Stimulated activated CD4-positive, alpha-beta T cell treated with anti-CD3 and anti-CD28 coated beads, Interleukin-4, amount 100 ng/mL, for 24 hours (primary cell): ENCODE measurements at places on chromosomes 3 and 15.

DNA sequence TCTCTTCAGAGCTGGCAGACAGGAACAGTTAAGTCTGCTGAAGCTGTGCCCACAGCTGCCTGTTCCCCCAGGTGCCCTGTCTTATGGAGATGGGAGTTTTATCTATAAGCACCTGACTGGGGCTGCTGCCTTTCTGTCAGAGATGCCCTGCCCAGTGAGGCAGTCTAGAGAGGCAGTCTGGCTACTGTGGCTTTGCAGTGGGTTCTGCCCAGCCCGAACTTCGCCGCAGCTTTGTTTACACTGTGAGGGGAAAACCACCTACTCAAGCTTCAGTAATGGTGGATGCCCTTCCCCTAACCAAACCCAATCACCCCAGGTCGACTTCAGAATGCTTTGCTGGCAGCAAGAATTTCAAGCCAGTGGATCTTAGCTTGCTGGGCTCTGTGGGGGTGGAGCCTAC is 91.2 kb downstream of the SLC25A26 start:
- no peak for DNase-seq

- DNase-seq, result no peak
Measured at GRCh38 chr3:110618512-110619226, 452.9 kb upstream of the NECTIN3 start.

DNA sequence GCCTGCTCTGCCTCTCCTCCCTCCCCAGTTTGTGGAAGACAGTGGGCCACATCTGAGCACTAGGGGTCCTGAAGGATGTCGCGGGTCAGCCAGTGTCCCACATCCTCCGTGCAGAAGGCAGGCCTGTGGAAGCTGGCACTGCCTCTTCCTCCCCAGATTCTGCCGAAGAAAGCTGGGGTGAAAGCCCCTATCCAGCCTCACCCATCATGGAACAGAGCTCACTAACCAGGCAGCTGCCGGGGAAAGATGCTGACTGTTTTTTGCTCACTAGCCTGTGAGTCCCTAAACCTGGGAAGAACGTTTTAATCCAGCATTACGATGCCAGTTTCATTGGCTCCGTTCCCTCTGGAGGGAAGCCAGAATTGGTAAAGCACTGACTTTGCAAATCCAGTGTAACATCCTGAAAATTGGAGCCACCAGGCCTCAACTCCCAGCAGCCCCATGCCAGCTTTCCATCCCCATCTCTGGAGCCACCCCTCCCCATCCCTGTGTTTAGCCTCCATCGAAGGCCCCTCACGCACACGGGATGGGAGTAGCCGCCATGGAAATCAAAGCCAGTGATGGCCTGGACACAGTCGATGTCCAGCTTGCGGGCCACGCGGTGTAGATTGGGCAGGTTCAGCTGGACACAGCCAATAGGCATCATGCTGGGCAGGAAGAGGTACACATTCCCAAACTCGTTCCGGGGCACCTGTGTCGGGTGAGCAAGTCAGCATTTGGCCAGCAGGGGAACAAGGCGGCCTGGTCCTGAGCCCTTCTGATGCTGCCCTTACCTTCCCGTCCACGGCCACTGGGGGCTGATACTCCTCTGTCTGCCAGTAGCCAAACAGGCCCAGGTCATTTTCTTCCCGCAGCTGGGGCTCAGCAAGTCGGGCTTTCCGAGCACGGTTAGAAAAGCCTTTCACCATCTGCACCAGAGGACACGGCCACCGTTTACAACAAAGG is 23.5 kb downstream of the TMEM43 start:
- DNase-seq, result no peak

DNA sequence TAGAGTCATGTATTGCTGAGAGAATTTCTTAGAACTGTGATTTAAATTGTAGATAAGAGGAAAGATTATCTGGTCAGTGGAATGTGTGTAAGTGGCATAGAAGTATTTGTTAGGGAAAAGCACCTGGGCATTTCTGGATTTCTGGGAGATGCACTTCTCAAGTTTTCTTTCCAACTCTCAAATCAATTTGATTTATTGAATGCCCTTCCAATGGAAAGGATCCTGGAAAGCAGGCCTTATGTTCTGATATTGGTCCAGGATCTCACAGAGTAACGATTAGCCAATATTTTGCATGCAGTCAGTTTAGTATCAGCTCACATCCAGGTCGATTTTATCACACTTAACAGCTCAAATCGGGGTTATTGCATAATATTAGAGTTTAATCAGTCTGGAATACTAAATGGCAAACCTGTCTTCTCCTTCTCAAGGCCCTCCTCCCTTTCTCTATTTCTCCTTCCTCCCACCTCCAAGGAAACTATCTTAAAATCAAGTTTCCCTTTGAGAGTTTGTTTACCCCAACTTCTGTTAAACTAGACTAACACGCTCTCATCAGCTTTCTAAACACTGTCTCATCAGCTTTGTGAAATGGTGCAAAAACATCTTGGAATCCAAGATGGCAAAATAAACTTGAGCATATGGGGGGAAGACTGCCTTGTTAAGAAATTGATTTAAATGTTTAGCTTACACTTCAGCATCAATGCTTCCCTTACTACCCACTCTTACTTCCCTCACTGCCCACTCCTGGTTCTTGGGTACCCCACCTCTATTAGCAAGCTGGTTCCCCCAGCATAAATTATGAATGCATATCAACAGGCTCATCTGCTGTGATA is 9.5 kb downstream of the SOX2 start:
- no peak for DNase-seq

GRCh38 chr15:69489073-69489571 is 36.5 kb downstream of the RPLP1 start:
- DNase-seq, result no peak

- no peak for DNase-seq
Measured at GRCh38 chr15:99955181-99955525, 221.9 kb upstream of the LYSMD4 start.

DNA sequence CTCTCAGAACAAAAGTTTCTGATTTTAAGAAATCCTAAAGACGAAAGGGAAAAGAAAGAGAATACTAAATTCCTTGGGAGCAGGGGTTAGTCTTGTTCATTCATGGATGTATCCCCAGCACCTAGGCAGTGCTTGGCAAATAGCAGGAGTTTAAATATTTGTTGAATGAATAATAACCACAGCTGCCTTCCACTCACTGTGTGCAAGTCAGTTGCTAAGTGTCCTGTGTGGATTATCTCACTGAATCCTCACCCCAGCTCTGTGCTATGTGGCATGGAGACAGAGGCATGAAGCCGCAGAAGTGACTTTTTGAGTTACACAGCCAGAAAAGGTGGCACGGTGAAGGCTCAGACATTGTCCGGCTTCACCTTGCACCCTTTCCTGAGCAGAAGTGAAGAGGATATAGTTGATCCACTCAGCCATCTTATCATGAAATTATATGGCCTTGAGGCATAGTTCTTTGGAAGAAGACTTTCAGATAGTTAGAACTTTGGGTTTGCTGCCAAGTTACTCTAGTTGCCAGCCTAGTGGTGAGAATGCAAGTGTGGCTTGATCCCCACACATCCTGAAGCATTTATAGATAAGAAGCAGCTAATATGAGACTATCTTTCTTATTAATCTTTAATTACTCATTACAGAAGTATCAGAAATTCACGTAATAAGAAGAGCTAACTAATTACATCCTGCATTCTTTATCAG is 355.5 kb downstream of the LRTM1 start:
- no peak for DNase-seq

DNA sequence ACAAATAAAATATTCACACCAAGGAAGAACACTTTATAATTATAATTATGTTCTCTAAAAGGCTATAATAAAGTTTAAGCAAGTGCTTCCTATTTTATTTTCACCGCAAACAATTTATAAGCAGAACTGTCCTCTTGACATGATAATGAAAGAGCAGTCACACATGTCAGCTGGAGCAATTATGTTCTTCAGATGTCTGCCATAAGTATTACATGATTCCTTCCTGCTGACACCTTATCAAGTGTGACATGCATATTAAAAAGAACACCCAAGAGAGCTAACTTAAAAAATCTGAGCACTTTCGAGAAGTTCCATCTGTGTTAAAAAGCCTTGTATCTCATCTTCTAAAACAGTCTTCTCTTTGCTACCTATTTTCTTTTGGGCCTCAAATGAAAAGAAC is 249.5 kb downstream of the SQOR start:
- no peak for DNase-seq

GRCh38 chr3:103862415-103862814 is 1427.6 kb downstream of the ZPLD1 start:
- DNase-seq, result no peak

DNA sequence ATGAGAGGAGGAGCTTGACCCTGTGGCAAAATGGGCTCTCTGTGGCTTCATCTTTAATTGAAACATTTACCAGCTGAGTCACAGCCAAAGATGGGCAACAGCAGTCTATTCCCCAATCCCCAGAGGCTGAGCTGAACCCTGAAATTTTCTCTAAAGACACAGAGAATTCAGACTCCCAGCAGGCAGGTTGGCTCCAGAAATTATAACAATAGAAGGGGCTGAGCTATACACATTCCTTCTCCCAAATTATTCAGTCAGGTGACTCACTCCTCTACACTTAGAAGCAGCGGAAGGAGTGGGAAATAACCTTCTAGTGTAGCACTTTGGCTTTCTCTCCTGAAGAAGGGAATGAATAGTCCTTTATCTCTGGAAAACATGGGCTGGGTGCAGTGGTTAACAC is 264.3 kb upstream of the ARHGEF26 start:
- DNase-seq, result no peak

- DNase-seq, result no peak
Measured at GRCh38 chr3:13718000-13718399, 161.9 kb downstream of the WNT7A start.

- no peak for DNase-seq
Measured at GRCh38 chr3:60076331-60076730, 1026.5 kb upstream of the CFAP20DC start.

- no peak for DNase-seq
Measured at GRCh38 chr3:171417813-171418212, 42.4 kb downstream of the TNIK start.

GRCh38 chr3:158152186-158152585 is 42.3 kb downstream of the RSRC1 start:
- no peak for DNase-seq

DNA sequence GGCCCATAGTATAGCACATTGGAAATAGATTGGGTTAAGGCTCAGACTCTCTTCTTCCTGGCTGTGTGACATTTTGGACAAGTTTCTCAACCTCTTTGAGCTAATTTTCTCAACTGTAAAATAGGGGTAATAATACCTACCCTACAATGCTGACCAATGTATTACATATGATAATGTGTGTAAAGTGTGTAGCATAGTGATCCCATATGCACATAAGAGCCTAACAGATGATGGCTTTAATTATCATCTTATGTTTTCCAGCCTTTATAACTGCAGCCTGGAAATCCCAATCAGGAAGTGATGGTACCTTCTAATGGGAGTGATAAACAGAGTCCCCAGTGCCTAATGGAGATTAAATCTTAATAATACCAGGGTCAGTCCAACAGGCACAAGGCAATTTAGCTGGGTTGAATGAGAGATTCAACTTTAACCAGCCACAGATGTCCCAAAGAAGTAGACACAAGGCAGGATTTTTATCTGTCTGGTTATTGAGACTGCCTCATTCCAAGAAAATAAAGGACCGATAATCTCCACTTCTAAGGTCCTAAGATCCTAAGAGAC is 12.0 kb downstream of the ADAMTS9 start:
- DNase-seq, result no peak

- no peak for DNase-seq
Measured at GRCh38 chr3:189593581-189593980, 37.6 kb upstream of the TP63 start.

DNA sequence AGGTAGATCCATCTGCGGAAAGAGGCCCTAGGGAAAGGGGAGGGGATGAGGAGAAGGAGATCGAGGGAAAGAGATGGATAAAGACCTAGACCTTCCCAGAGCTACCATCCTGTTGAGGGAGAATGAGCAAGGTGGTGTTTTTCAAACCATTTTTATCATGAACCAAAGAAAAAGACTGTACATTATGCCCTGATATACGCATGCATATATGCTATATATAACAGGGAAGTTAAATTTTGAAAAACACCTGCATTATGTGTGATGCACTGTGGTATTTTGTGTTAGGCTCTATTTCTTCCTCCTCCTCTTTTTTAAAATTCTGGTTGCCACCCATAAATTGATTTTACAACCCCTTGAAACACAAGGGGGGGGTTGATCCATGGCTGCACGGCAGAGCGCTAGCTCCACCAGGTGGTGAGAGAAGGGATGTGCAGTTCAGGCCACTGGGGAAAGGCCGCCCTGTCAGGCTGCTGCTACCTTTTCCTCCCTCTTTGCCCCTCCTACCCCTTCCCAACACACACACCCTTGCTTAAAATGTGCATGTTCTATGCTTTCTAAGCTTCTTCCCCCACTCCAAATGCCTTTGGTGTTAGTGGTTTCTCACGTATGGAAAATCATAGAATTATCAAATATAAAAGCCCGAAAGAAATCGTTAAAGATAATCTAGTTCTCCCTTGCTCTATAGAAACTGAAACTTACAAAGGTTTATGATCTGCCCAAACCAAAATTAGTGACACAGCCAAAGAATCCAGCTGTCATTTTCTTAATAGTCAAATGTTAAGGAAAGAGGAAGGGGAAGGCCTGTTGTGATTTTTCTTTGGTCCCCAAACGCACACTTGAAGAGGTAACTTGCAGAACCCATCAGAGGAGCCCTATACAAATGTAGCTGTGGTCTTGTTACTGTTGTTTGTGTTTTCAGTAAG is 262.0 kb upstream of the UMPS start:
- no peak for DNase-seq

DNA sequence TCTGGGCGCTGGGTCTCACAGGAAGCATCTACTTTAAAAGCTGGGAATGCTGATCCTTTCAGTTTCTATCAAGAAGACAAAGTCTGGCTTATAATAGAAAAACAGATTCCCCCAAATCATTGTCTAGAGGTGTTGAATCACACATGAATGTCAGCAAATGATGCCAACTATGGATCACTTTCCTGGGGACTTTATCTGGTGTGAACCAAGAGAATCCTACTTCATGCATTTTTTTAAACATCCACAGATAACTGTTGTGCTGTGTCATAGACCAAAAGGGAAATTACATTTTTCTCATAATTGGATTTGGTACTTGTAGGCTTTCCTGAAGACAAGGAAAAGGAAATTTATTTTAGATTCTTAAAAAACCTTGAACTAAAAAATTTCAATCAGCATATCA is 132.7 kb downstream of the CD47 start:
- DNase-seq, result no peak

GRCh38 chr3:9088441-9089353 is 125.4 kb upstream of the RAD18 start:
- no peak for DNase-seq

DNA sequence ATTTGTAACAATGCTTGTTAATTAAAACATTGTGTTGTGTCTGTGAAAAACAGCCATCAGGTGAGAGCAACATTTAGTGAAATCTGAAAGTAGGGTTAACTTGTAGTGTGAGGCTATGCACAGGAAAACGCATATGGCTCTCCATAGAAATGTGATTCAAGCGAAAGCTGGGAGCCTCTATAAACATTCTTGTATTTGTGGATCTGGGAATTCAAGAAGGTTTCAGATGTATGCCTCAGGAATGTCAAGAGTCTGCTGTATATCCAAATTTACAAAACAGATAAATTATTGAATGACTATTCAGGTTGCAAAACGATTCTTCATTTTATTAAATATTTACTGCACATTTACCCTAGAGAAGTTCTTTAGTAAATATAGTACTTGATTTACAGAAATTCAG is 166.0 kb downstream of the THSD4 start:
- no peak for DNase-seq
